CD8-positive, alpha-beta T cell (primary cell): ENCODE measurements at places on chromosomes 6 and 20.
A peak's percentile ranks its signal among the peaks of the same experiment; 100 is the strongest.

DNA sequence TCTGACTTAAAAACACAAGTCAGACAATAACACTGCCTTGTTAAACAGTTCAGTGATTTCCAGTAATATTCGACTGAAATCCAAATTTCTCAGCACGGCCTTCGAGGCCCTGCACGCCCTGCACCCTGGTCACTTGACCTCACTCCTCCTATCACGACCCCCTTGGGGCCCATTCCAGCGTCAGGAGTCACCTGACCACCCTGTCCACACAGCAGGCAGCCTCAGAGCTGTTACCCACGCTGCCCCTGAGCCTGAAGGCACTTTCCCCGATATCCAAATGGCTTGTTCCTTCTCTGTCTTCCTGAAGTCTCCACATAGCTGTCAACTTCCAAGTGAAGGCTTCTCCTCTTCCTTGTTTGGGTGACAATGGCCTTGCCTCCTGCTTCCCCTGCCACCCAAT lies 33.1 kb upstream of the SMOC2 start:
- DNase-seq: no peak

- no peak for DNase-seq
Observed at GRCh38 chr6:56959938-56960337, 5.0 kb downstream of the BEND6 start.

- no peak for DNase-seq
Observed at GRCh38 chr20:52240802-52241201, 49.2 kb upstream of the ZFP64 start.

DNA sequence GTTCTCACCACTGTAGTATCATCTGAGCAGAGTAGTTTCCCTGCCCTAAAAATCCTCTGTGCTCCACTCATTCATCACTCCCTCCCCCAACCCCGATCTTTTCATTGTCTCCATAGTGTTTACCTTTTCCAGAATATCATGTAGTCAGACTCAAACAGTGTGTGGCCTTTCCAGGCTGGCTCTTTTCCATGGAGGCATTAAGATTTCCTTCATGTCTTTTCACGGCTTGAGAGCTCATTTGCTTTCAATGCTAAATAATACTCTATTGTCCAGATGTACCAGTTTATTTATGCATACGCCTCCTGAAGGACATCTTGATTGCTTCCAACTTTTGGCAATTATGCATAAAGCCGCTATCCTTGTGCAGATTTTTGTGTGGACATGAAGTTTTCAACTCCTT lies 235.8 kb downstream of the PHACTR1 start:
- DNase-seq: no peak

- DNase-seq: no peak
Observed at GRCh38 chr6:76120302-76120701, 47.8 kb upstream of the IMPG1 start.

DNA sequence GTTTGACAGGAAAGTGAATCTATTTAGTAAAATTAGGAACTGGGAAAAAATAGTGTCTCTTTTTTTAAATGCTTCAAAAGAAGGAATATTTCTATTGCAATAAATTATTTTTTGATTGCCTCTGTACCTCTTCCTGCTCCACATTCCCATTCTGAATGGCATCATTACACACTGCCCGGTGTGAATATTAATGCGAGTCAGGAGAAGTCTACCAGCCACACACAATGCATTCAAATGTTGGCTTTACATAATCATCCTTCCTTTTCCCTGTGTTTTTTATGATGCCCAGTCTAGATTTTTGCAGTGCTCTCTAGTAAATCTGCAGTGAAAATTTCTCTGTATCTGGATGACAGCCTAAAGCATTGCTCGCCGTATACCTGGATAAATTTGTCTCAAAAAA lies 118.9 kb downstream of the SAMD5 start:
- no peak for DNase-seq

DNA sequence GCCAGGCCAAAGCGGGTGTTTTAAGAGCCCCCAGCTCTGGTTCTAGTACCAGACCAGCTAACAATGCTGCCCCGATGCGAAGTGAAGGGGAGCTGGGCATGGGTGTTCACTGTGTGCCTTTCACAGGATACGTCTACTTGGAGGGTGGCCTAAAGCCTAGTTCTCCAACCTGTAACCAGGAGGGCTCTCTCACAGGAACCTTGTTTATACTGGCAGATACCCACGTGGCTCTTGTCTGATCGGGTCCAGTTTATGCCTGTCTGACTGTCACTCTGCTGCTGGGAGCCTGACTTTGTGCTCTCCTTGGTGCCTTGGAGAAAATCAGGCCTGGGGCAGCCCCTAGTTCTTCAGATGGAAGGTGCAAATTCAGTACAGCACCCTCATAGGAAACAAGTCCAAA lies 60.2 kb upstream of the RNF144B start:
- no peak for DNase-seq

GRCh38 chr20:38473367-38473795 lies 738 bp downstream of the RALGAPB start:
- DNase-seq: peak; percentile 22

- DNase-seq: no peak
Observed at GRCh38 chr6:40331545-40331944, 255.6 kb downstream of the LRFN2 start.

GRCh38 chr6:786946-787763 lies 94.2 kb upstream of the EXOC2 start:
- DNase-seq: no peak

- DNase-seq: no peak
Observed at GRCh38 chr6:55777469-55777868, 97.9 kb downstream of the BMP5 start.

DNA sequence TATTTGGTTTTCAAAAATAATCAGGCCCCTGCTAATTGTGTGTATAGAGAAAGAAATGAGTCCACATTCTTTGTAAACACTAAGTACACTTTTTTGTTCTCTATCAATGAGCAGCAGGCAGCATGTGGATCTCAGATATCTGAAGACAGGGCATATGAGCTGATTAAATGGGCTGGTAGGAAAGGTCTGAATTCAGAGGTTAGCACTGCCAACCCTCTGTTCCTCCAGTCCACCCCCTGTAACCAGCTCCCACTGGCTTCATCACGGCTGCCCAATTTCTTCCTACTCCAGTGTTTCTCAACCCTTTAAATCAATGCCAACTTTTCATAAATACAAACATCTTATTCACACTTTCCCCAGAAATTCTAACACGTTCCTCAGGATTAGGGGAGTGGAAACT lies 128.5 kb downstream of the TPBG start:
- no peak for DNase-seq

- DNase-seq: no peak
Observed at GRCh38 chr6:119308991-119309657, 40.4 kb downstream of the MAN1A1 start.

GRCh38 chr20:35479798-35480197 lies 24.4 kb downstream of the CEP250 start:
- no peak for DNase-seq

DNA sequence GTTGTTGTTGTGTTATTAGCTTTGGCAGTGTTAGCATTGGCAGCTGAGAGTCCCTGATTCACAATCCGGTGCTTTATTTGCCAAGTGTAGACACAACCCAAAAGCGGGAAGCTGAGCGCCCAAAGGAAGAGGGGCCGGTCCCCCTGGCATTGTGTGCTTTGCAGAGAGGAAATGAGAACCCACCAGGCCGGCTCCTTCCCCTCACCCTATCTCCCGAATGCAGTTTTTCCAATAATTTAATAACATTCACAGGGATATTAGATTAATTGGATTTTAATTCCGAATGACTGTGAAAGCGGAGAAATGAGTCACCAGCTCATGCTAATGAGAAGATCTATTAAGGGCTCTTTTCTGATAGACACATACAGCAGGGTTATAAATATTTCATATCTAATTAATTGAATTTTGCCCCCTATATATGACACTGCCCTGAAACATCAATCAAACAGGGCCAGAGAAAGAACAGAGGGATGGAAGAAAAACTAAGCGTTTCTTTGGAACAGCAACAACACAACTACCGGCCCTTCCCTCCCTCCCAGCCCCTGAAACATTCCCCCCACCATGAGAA lies 143.8 kb downstream of the MBOAT1 start:
- DNase-seq: no peak

DNA sequence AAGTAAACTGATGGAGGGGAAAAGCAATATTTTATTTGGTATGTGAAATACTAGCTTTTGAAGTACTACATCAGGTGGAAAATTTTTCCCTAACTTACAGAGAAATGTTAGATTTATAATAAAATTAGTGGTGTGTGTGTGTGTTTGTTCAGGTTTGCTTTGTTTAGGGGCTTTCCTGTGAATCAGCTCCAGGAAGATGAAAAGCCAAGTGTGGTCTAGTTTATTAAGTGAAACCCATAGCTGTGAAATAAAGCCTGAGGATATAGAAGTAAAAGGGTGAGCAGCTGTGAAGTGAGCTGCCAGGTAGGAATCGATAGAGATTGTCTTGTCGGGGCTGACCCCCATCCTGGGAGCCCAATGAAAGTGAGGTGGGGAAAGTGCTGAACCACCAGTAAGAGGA lies 347.6 kb upstream of the IMPG1 start:
- no peak for DNase-seq

- DNase-seq: no peak
Observed at GRCh38 chr6:110509617-110510241, 33.3 kb upstream of the SLC22A16 start.

GRCh38 chr6:40986364-40986763 lies 52.7 kb downstream of the UNC5CL start:
- DNase-seq: no peak

GRCh38 chr20:17541596-17541995 lies 10.4 kb upstream of the BFSP1 start:
- no peak for DNase-seq

GRCh38 chr6:128560966-128561365 lies 40.6 kb upstream of the PTPRK start:
- DNase-seq: no peak

DNA sequence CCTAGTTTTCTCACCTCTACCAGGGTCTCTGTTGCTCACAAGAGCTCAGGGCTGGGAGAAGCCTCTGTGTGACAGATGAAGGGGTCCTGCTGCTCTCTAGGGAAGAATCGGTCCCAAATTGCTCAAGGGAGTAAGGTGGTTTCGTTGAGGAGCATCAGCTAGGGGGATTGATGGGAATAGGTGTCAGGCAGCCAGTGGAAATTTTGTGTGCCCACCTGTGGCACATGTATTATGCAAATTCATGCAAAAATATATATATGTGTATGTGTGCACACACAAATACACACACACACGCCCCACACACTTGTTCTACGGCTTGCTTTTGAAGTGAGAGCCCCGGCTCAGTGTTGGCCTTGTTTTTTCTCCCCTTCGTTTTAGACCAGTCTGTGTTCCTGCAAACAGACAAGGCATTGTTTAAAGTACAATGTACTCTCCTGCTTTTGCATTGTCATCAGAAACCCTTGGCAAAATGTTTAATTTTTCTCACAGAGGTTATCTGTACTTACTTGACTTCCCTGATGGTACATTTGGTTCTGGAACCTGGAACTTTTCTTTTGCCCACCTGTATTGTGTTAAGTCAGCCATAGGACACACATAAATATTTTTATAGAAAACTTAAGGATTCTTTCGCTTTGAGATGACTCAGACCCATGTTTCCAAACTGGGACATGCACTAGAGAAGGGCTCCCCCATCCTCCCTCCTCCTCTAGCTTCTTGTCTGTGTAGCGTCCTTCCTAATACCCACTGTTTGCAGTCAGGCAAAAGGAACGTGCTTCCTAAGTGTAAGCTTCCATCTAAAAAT lies 26.7 kb downstream of the FOXO3 start:
- DNase-seq: no peak

- DNase-seq: no peak
Observed at GRCh38 chr6:72412709-72413044, 209.2 kb upstream of the KCNQ5 start.

DNA sequence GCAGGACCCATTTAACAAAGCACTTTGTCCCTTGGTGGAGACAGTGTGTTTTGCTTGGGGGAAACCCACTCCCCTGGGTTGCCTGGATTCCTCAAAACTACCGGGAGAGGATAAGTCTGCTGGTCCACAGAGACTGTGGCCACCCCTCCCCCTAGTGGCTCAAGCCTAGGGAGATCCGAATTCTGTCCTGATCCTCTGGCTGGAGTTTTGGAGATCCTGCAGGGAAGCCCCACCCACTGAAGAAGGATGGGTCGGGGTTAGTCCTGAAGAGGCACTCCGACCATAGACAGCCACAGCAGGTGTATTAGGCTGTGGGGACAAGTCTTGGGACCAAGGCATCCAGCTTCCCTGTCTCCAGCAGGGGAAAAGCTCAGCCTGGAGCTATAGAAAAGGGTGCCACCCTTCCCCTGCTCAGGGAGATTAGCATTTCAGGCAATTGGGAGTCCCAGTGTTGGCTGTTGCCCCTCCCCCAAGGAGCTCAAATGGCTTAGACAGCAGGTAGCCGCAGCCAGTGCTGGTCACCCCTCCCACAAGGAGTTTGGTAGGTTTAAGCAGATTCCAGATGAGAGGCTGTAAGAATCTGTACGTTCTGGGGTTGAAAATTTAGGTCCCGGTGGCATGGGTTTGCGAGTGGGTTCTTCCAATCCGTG lies 750.0 kb downstream of the TBC1D32 start:
- DNase-seq: no peak

GRCh38 chr20:37733416-37733815 lies 39.6 kb downstream of the CTNNBL1 start:
- no peak for DNase-seq

DNA sequence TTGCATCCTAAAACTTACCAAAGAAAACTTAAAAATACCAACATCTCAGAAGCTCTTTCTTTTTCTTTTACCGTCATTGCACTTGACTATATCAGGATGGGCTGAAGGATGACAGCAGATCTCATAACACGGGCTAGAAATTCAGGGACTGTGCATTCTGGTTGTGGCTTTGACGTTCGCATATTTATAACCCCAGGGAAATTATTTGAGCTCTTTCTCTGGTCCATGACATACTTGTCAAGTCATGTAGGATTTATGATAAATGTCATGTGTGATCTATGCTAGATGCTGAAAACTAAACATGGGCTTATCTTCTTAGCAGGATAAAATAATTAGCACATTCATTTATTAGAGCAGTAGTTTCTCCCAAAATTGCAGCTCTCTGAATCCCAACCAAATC lies 74.4 kb upstream of the SAMD5 start:
- DNase-seq: no peak

- no peak for DNase-seq
Observed at GRCh38 chr20:48771542-48771941, 56.3 kb downstream of the PREX1 start.

DNA sequence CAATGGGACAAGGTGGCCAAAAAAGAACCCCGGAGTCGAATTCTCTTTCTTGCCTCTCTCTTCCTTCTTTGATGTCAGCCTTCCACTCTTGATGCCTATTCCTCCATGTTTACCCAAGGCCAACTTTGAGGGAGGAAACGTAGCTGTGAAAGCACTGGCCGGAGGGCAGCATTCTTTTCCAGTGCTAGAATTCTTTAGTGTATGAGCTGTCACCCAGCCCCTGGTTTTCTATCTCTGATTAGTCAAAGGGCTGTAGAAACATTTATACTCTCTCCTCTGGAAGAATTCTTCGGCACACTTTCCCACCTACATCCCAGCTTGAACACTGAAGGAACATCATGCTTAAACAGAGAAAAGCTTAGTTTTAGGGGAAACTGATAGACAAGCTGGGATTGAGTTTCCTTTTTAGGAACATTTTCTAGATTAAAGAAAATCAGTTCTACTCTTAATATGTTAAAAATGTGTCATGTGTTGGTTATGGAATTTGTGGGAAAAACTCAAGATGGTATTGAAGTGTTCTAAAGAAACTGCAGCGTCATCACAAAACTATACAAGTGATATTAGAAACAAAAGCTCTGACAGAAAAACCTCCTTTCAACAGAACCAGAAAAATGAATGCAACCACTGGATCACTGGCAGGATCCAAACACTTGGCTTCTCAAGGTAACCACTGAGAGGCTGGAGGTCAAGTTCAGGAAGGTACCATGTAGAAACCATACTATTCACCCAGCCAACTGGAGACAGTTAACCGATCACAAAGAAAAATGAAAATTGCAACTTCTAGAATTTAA lies 20.7 kb upstream of the UTRN start:
- DNase-seq: no peak

GRCh38 chr20:57806975-57807374 lies 97.2 kb upstream of the PMEPA1 start:
- DNase-seq: no peak
